Stimulated activated CD4-positive, alpha-beta T cell treated with anti-CD3 and anti-CD28 coated beads, Interleukin-4, amount 100 ng/mL, for 24 hours (primary cell): ENCODE measurements at places on chromosomes 2 and 18.
A peak's percentile ranks its signal among the peaks of the same experiment; 100 is the strongest.

- DNase-seq = no peak
Measured at GRCh38 chr2:31764169-31764568, 183.4 kb upstream of the SRD5A2 start.

DNA sequence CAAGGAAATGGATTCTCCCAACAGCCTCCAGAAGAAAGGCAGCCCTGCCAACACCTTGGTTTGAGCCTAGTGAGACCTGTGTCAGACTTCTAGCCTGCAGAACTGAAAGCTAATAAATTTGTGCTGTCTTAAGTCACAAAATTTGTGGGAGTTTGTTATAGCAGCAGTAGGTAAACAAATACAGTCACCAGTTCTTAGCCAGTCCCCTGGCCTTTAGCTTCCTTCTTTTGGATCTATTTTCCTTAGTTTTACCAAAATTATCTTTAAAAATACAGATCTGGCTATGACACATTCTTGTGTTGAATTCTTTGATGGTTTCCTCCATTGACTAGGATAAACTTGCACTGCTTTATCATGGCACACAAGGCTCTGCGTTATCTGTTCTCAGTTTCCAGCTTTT, 697.9 kb upstream of the FANCL start:
- DNase-seq = no peak

GRCh38 chr2:48929571-48930301, 174.2 kb upstream of the LHCGR start:
- no peak for DNase-seq

- peak; percentile 31 for DNase-seq
Measured at GRCh38 chr18:75211953-75212750, 1.6 kb downstream of the TSHZ1 start.

DNA sequence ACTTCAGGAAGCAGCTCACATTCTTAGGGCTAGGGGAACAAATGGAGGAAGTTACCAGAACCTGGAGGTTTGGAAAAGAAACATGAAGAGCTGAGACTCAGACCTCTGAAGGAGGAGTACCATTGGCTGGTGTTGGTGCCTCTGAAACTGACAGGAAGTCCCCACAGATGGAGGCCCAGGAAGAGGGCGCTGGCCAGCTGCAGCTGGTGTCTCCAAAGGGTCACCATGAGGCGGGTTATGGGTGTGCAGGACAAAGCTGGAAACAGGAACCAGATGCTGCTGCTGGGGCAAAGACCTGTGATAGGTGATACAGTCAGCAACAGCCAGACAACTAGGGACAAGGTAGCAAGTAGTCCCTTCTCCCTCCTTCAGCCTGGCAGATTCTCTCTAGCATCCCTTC, 136.5 kb upstream of the SERPINE2 start:
- no peak for DNase-seq

DNA sequence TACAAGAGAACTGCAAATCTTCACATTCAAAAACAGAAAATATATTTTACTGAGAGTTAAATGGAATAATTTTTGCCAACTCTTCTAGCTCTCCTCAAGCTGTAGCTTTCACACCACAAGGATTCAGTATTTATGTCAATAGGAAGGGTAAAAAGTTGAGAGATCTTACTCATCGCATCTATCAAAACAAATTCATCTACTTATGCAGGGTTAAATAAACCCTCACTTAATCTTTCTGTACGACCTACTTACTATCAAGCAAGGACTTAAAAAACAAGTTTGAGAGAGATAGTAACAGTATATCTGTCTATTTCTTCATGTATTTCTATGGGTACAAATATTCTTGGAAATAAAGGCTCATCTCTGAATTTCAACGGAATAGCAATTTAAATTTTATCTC, 35.5 kb downstream of the SIGLEC15 start:
- DNase-seq = no peak

DNA sequence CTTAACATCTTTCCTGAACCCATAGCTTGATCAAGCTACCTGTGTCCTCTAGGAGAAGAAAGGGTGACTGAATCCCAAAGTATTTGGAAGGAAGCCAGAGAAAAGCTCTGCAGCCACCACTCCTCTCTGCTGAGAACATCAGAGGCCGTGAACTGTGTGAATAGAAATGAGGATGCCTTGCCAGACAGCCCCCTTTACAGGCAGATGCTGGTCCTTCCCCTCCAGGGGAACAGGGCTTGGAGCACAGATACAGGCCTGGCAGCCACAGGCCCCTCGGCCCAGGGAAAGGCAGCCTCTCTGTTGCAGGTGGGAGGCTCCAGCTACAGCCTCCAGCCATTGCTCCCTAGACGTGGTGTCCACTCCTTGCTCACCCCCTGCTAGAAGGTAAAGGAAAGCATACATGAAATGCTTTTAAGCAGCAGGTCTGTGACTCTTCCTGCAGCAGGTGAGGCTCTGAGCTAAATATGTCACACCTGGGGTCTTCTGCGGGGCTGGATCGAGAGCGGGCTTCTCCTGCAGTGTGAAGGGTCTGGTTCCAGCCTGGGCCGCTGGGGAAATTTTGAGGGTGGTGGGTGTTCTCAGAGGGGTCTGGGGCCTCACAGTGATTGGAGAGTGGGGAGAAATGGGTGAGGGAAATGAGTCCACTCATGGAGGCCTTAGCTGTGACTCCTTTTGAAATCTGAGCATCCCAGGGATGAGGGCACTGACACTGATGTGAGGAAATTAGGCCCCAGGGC, 234.0 kb downstream of the KLHL29 start:
- no peak for DNase-seq

- DNase-seq = no peak
Measured at GRCh38 chr2:230877759-230878598, 13.2 kb downstream of the ITM2C start.

DNA sequence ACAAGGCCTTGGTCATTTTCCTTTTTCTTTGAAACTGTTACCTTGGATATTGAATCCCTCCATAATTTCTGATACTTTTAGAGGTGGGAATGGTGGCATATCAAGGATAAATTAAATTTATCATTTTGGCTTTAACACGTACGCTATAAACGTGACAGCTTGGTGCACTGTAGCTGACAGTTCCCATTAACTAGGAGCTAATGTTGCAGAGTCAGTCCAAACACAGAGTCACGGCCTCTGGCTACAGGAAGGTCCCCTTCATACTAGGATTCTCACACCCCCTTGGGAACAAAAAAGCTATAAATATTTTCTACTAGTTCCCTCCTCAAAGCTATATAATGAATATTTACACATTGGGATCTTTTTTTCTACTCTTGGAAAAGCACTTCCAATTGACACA, 17.7 kb upstream of the ERBB4 start:
- no peak for DNase-seq

DNA sequence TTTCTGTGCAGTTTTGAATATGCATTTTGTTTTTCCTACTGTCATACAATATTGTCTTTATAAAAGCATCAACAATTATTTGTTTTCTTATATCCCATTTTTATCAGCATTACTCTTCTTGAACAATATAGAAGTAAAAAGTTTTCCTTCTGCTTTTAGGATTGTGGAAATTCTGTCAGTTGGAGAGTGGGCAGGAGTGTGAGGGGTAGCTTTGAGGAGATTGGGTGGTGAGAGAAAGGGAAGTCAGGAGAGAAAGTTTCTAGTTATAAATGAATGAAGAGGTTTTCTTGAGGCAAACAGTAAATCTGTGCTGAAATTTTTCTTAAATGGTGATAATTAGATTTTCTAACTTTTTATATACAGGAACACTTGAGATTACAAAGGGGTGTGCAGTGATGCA, 151.7 kb upstream of the NOSTRIN start:
- no peak for DNase-seq

GRCh38 chr2:119008108-119008507, 66.1 kb downstream of the MARCO start:
- no peak for DNase-seq

DNA sequence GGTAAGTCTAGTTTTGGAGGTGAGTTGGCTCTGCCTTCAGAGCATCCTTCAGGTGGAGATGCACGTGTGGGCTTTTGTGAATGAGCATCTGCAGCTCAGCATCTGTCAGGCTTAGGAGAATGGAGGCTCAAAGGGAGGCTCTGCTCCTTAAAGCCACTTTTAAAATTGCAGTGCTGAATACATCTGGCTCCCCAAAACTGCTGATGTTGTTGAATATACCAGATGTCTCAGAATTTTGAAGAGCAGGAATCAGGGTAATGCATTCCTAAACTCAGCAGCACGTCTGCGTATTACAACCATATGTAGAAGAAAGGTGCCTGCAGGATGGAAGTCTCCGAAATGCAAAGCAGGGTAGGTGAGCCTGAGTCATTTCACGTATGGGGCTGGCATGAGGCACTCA, 106.5 kb upstream of the EFEMP1 start:
- no peak for DNase-seq

DNA sequence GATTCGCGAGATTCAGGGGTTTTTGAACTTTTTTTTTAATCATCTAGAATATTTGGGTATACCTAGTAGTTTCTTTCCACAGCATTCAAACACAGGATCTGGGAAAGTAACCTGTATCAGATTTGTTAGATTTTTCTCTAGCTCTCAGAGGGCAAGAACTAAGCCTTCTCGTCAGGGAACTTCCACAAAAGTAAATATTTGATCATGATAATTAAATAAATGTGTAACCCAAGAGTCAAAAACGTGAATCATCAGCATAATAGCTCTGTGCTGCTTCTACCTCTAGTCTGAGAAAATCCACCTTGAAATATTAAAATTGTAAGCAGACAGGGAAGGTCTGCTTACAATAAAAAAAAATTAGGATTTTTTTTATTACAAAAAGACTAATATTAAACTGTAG, 225.7 kb upstream of the SPOPL start:
- no peak for DNase-seq

DNA sequence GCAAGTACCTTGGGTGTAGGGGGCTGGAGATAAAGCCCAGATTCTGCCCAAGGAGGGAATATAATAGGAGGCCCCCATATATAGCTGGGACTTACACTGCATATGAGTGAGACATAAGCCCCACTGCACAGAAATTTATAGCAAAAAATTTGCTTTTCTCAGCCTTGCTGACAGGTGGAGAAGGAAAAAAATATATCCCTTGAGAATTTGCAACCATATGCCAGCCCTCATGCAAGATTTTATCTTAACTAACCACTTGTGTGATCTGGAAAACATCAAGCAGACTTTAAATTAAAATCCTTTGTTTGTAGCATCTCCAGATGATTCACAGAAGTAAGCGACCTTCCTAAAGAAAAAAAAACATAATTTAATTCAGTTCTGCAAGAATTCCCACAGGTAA, 288.2 kb downstream of the BCL2 start:
- no peak for DNase-seq

GRCh38 chr18:5164903-5165302, 32.2 kb downstream of the AKAIN1 start:
- DNase-seq = no peak

GRCh38 chr2:39424951-39425350, 12.1 kb downstream of the MAP4K3 start:
- DNase-seq = no peak

DNA sequence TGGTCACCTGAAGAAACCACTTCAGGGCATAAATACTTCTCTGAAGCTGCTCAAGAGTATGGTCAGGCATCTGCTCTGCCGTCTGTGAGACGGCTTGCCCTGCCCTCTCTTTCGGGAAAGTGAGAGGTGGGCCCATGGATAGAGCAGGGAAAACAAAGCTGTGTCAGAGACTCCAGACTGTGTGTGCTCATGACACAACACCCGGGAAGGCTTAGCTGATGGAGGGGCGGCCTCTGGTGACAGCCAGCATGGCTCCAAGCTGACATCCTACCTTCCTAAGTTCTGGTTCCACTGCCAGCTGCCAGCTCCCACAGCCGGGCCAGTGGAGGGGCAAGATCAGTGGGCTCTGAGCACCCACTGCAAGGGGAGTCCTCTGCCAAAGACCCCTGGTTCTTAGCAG, 215.3 kb downstream of the ANKRD30B start:
- DNase-seq = no peak

DNA sequence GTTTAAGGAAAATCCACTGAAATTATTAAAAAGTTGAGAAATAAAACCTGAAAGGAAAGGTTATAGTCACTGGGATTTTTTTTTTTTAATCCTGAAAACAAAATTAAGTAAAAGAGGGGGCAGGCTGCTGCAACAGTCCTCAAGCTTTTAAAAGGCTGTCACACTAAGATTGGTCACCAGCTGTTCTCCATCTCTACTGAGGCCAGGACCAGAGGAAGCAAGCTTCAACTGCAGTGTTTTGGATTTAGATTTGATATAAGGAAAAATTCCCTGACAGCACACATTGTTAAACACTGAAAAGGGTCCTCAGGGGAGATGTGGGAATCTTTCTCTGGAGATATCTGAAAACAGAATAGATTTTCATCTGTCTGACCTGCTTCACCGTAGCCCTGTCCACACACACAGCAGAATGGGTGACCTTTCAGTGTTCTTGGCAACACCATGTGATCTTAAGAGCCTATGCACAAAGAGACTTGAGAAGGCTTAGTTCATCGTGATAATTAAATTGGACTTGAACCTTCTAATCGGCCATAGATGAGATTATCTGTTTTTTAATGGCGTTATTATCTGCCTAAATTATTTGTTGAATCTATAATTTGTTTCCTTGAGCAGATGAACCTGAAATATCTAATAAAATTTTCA, 132.0 kb upstream of the BOD1L2 start:
- no peak for DNase-seq

GRCh38 chr2:221203856-221204255, 368.2 kb downstream of the EPHA4 start:
- no peak for DNase-seq

GRCh38 chr18:35163014-35163539, 77.8 kb upstream of the ZNF397 start:
- DNase-seq = no peak

- no peak for DNase-seq
Measured at GRCh38 chr2:45786030-45786835, 134.8 kb downstream of the PRKCE start.

DNA sequence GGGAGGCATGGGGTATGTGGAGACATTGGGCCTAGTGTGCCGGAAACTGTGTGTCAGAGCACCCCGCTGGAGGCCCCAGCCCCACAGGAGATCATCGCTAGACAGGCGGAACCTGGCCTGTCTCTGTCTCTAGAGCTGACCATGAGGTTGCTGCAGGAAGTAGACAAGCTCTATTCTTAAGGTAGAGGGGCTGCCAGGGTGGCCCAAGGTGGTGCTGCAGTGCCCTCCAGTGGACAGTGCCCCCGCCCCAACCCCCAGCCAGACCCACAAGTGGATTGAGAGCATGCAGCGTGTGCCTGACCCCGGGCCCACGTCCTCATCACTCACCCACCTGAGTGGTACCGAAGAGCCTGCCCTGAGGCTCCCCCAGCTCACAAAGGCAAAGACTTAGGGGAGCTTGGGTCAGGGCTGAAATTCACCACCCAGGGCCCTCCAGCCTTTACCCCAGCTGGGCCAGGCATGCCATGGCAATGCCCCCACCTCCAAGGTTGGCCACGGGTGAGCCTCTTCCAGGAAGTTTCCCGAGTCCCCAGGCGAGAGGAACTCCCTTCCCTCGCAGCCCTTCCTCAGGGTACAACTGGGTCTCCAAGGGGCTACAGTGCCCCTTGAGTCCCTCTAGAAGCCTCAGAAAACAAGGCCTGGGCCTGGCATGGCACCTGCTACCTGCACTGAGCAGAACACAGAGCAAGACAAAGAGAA, 155.0 kb downstream of the TTC32 start:
- DNase-seq = no peak

DNA sequence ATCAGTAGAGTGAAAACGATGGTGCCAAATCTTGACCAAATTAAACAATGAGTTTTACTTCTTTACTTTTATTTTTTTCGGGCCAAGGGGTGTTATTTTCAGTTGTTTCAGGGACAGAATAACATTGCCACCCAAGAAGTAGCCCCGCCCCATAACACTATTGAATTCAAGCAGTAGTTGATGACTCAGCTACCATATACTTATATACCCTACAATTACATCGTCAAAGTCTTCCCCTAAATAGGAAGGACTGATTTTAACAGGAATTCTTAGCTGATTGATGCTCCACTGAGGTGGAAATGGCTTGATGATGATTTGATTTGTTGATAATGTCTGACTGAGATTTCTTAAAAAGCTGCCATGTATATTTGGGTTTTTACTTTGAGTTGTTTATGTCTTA, 24.7 kb downstream of the LYPD6B start:
- no peak for DNase-seq
